ENCODE measurements at places on chromosomes 5 and 9.

DNA sequence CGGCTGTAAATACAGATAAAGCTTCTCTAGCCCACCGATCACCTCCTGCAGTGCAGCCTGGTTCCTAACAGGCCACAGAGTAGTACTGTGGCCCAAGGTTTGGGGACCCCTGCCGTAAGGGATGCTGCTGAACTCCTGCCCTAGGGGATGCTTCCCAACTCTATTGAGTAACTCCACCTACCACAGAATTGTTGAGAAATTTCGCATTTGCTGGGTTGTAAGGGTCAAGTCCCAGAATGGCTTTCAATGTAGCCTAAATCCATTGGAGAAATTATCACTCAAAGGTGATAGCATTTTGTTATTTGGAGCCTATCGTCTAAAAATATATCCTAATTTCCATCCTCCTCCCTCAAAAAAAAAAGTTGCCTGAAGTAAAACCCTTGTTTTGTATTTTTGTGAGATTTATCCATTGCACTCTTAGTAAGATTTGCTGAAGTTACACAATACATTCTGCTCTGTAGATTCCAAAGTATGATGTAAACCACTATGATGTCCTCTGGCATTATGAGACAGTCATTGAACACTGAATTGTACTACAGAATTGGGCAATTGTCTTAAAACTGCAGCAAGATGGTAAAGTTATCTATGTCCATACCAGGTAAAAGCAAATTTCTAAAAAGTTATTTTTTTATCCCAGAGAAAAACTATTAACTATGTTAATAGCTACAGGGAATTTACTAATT is 14.0 kb downstream of the ACTBL2 start:
- DNase-seq: no peak

GRCh38 chr9:137299938-137300337 is 2.1 kb downstream of the NRARP start:
- DNase-seq: no peak

DNA sequence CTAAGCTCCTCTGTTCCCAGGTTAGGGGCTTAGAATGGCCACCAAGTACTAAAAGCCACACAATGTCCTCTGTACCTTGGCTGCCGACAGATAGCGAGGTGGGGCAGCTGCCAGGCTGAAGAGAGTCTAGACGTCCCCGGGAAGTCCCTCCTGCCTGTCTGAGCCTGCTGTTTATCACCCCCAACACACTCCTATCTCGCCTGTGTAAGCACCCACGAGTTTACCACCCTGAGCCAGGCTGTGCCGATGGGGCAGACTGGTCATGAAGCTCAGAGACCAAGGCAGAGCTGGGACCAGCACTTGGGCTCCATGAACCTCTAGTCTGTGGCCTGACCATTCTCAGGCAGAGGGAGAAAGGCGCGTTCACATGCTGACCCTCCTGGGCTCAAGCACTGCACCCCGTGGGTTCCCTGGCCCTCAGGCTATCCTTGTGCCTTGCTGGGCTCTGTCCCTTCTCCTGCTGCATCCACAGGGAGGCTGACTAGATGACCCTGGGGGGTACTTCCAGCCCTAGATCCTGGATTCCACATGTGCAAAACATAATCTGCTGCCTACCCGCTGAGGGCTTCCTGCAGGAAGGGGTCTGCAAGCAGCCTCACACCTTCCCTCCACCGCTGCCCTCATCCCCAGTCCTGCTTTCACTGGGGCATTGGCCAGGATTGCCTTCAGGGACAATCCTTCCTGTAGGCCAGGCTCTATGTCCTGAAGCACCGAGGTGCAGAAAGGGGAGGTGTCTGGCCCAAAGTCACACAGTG is 18.6 kb upstream of the SLC25A51 start:
- no peak for DNase-seq

GRCh38 chr9:114723931-114724330 is 41.9 kb upstream of the TEX48 start:
- no peak for DNase-seq

- DNase-seq: no peak
Measured at GRCh38 chr9:124481115-124481514, 26.1 kb downstream of the NR5A1 start.

GRCh38 chr9:136956604-136957003 is 4.5 kb downstream of the LCN12 start:
- no peak for DNase-seq

DNA sequence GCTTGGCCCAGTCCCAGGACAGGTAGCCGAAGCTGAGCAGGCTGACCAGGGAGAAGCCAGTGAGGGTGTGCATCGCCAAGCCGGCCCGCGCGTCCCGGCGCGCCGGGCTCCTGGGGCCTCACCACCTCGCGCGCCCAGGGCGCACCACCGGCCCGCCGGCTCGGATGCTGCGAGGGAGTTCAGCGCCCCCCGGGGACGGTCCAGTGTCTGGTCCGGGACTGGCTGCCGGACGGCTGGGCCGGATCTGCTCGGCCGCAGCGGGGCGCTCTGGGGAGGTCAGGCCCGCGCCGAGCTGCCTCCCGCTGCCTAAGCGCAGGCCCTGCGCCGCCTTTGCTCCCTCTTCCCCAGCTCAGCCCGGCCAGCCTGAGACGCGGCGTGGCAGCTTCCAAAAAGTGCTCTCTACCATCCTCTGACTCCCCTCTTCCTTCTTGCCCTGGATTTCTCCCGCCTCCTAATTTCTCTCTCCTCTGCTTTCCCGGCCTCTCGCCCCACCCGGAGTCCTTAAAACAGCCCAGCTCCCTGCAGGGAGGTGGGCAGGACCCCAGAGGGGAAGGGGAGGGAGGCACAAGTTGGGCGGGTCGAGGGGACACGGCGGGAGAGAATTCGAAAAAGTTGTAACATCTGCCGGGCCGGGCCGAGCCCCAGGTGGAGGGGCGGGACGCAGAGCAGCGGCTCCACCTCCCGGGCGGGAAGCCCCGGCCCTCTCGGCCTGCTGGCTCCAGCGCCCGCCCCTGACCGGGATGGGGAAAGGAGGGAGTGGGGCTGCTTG is at the start of gene ARSI:
Gene ARSI (minus strand): TSS at position 605 of the 769 bp plus-strand sequence. CDS start 532 bp downstream, at position 73.
- DNase-seq: no peak
